Naive thymus-derived CD8-positive, alpha-beta T cell (primary cell): ENCODE measurements at places on chromosomes 2 and 18.

GRCh38 chr2:70627211-70627898 lies 73.7 kb upstream of the TGFA start:
- no peak for DNase-seq

DNA sequence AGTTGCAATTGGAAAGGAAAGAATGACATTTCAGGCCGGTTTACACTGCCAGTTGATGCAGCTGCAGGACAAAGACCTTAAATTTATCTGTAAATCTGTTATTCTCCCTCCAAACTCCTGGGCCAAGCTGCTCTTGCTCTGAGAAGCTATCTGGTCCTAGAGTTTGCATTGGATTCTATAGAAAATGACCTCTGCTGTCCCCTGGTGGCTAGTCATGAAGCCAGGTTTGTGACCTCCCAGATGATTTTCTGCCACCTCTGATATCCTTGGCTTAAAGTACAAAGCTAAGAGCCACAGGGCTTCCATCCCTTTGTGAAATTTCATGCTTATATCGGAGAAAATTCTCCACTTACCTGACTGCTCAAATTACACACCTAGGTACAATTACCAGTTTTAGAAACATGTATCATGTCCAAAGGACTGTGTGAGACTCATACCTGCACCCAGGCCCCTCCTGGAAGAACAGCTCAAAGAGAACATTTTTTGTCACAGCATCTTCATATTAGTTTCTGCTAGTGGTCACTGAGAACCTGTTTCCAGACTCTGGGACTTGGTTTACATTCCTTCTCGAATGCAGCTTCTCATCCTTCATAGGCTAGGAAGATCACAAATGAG lies 28.9 kb upstream of the IER3IP1 start:
- DNase-seq = peak; percentile 71

- DNase-seq = no peak
Measured at GRCh38 chr2:185187421-185187820, 551.2 kb upstream of the FSIP2 start.

DNA sequence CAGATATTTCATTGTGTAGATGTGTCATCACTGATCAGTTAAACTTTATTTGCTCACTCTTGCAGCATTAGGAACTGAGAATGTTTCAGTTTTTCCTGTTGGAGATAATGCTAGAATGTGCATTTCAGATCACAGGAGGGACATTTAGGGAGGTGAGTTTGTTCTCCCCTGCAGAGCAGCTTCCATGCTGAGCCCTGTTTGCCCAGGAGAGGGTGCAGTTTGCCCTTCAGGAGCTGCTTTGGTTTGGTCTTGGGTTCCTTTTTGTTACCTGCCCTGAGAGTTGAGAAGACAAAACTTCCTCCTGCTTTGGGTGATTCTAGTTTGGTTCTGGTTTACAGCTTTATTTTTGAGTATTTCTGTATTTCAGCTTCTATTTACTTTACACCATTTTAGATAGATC lies 49.9 kb downstream of the DGKD start:
- peak; percentile 61 for DNase-seq

DNA sequence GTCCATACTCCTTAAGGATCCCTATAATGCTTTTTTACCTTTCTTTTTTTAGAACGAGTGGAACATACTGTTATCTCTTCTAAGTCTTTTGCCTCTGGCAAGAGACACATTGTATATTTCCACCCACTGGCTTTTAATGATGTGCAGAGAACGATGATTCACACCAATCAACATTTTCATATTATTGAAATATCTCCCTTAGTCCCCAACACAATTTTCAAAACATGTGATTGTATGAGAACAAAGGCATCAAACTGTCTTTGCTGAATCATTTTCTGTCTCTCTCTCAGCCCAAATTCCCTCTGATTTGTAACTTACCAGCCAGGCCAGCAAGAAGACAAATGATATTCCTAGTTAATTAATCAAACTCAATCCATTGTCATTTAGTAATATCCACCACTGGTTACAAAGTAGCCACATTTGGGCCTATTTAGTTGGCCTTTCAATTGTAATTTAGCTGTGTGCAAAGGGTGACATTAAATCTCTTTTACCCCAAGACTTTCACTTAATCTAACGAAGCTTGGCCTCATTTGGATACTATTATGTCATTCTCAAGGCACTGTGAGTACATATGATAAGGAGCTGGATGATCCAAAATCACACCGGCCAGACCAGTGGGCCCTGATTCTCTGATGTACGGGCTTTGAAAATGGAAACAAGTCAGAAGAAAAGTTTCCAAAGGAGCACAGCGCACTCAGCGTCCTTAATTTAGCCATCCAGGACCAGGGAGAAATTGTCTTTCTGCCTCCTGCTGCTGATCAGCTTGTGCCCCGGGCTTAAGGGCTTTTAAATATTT lies 185.1 kb downstream of the SCG2 start:
- DNase-seq = no peak

DNA sequence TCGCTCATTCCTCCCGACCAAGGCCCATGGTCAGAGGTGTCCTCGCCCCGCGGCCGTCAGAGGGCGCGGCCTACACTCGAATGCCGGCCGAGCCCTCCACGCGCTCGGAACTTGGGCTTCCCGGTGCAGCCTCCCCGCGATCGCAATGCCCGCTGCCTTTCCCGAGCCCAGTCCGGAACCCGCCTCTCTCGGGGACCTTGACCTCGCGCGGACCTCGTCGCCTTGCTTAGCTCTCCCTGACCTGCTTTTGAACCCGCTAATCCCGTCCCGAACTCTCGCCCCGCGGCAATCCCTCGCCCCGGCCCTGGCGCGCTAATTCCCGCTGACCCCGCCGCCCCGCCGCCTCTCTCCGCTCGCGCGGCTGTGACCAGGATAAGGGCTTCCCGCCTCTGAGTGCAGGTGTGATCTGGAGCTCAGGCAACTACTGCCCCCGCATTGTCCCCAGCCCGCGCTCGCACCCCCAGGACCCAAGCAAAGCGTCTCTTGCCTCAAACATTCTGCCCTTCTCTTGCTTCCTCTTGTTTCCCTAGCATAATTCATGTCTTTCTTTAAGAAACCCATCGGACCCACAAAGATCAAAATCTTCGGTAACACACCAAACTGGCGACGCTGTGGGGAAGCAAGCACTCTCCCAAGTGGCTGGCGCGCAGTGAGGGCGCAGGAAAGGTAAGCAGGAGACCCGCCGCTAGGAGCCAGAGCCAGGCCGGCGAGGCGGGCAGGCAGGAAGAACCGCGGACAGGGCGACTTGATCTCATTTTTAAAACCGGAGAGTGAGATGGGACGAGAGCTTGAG lies 46.6 kb upstream of the ATP6V1B1 start:
- DNase-seq = no peak

DNA sequence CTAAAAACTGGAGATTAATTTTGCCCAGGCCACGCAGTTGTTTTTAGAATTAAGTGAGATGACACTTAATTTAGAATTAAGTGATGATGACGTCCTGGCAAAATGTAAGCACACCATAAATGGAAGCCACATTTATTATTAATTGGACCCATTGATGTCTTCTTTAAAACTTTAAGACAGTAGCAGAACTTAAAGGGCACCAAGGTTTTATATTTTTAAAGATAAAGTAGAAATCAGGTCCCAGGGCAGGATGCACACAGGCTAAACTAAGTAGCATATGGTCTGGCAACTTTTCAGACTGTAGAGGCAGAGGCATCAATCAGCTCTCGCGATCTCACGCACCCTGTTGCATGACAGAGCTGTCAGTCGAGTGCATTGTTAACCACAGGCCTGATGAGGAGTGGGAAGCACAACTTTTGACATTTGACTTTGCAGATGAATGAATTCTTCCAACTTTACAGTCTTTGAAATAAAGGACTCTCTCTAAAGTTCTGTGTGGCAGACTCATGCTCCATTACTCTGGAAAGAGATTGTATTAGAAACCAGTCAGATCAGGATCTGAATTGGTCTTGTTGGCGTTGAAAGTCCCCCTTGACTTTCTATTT lies 232.4 kb downstream of the CD226 start:
- no peak for DNase-seq

DNA sequence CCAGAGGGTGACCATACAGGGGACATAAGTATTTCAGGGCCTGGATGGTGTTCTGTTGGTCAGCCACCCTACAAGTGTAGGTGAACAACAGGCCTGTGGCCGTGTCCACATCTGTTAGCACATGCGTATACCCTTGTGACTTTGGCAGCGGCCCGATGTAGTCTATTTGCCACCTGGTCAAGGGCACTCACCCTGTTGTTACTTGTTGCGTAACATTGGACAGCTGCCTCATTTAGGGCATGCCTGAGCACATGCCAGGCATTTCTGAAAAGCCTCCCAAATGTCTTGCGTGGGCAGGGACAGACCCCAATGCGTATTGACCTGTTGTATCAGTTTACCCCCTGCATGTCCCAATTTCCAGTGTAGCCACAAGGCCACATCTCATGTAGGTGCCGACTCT lies 235.0 kb downstream of the MBD5 start:
- no peak for DNase-seq

DNA sequence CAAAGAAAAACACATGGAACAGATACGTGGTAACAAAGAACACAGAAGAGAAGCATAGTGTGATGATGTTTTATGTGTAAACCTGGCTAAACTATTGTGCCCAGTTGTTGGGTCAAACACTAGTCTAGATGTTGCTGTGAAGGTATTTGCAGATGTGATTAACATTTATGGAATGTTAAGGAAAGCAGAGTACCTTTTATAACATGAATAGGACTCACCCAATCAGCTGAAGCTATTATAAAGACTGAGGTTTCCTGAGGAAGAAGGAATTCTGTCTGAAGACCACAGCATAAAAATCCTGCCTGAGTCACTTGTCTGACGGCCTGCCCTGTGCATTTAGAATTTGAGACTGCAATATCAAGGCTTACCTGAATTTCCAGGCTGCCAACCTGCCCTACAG lies 253.1 kb downstream of the DYM start:
- no peak for DNase-seq

- DNase-seq = no peak
Measured at GRCh38 chr18:14093307-14093915, 38.8 kb downstream of the ZNF519 start.

GRCh38 chr18:37249895-37250618 lies 315.5 kb downstream of the CELF4 start:
- DNase-seq = no peak

DNA sequence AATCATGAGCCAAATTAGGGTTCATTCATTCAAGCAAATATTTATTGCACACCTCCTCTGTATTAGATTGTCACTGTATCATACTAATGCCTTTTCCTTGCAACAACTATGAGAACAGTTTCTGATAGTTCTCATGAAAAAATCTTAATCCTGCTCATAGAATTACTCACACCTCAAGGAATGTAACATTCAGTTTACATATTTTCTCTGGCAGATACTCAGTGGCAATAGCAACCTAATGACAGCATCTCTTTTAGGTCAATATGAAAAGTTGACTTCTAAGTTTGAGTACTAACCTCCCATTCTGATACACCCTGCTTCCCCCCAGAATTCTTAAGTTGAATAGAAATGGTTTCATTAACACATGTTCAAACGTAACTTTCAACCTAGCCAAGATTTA lies 132.0 kb downstream of the VWC2L start:
- DNase-seq = no peak

DNA sequence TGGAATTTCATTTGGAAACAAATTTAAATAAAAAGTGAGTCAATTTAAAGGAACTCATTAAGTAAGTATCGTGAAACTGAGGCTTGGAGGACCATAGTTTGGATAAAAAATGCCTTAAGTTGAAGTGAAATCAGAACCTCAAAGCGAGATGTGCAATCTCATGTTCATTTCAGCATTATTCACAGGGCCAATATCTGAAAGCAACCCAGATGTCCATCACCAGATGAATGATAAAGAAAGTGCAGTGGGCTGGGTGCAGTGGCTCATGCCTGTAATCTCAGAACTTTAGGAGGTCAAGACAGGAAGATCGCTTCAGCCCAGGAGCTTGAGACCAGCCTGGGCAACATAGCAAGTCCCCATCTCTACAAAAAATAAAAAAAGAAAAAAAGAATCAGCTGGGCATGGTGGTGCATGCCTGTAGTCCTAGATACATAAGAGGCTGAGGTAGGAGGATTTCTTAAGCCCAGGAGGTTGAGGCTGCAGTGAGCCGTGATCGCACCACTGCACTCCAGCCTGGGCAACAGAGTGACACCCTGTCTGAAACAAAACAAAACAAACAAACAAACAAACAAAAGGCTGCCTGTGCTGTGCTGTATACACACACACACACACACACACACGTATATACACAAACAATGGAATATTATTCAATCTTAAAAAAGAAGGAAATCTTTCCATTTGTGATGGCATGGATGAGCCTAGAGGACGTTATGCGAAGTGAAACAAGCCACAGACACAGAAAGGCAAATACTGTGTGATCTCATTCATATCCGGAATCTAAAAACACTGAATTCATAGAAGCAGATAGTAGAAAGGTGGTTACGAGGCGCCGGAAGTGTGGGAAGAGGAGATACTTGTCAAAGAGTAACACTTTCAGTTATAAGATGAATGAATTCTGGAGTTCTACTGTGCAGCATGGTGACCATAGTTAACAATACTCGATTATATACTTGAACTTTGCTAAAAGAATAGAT lies 14.5 kb downstream of the SH3RF3 start:
- DNase-seq = peak; percentile 46

GRCh38 chr2:74317701-74318100 lies 25.5 kb downstream of the SLC4A5 start:
- no peak for DNase-seq

GRCh38 chr2:31446848-31447247 lies 32.3 kb upstream of the XDH start:
- no peak for DNase-seq

DNA sequence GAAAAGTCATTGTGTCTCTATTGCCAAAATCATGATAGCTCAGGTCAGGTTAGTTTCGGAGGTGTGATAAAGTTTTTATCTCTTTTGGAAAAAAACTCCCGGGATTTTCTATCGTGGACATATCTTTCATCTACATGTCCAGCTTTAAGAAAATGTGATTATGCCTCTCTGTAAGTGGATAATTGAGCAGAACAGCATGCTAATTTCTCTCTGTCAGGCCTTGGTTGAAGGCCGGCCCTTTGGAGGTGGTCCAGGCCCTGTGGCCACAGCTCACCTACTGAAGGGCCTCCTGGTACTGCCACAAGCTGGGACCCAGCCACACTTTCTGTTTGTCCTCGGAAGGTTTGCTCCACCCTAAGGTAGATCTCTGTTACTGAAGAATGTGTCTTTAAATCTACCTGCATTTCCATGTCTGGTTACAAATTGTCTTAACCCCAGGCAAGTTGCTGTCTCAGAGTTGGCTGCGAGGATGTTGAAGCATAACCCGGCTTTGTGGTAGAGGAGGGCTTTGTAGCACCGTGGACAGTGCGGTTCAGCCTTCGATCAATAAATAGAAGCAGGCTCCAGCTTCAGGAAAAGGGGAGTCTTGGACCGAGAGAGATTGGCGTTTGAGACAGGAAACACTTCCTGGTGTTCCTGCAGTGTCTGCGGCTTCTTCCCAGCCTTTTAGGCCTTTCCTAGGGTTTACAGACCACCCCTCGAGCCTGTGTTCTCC lies 25.5 kb downstream of the TCF7L1 start:
- DNase-seq = no peak

DNA sequence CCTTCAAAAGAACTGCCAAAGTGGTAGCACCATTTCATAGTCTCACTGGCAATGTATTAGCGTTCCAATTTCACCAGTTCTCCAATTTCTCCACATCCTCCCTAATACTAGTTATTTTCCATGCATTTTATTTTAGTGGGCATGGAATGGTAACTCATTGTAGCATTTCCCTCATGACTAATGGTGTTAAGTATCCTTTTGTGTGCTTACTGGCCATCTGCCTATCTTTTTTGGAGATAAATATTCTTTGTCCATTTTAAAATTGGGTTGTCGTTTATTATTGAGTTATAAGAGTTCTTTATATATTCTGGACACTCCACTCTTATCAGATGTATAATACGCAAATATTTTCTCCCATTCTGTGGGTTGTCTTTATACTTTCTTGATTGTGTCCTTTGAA lies 107.1 kb downstream of the THADA start:
- DNase-seq = no peak

GRCh38 chr2:206004004-206004693 lies 81.8 kb downstream of the INO80D start:
- DNase-seq = no peak
